Thymus (tissue), 14 donors: ENCODE measurements at places on chromosomes 4 and X.

DNA sequence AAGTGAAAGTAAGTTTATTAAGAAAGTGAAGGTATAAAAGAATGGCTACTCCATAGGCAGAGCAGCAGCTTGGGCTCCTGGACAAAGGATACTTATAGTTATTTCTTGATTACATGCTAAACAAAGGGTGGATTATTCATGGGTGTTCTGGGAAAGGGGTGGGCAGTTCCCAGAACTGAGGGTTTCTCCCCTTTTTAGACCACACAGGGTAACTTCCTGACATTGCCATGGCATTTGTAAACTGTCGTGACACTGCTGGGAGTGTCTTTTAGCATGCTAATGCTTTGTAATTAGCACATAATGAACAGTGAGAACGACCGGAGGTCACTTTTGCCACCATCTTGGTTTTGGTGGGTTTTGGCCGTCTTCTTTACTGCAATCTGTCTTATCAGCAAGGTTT is 557.6 kb downstream of the SPRY1 start:
- no peak for DNase-seq

GRCh38 chr4:52576326-52576725 is 82.8 kb downstream of the USP46 start:
- DNase-seq = no peak

GRCh38 chrX:96126182-96126581 is 558.5 kb upstream of the DIAPH2 start:
- DNase-seq = no peak

GRCh38 chrX:8873956-8874355 is 72.8 kb upstream of the FAM9A start:
- no peak for DNase-seq

DNA sequence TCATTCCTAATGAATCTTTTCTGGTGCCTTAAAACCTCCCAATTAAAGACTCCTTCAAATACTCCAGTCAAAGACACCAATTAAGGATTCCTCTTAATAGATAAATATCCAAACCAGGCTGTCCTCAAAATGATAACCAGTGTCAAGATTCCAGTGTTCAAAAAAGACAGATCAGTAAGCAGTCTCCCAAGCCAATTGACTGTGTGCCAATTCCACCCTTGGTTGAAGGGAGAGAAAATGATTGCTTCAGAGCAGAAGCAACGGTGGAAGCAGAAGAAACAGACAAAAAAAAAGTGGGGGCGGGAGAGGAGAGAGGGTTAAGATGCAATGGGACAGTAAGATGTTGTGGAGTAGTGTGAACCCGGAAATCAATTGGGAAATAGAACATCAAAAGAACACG is 216.0 kb upstream of the FTHL17 start:
- no peak for DNase-seq

DNA sequence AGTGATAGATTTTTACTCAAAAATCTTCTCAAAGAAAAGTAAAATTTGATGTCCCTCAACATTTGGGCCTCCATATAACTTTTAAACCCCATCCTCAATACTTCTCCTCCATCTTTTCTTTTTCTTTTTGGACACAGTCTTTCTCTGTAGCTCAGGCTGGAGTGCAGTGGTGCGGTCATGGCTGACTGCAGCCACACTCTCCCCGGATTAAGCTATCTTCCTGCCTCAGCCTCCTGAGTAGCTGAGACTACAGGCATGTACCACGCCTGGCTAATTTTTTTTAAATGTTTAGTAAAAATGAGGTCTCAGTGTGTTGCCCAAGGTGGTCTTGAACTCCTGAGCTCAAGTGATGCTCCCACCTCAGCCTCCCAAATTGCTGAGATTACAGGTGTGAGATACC is 33.1 kb downstream of the KDM6A start:
- no peak for DNase-seq

DNA sequence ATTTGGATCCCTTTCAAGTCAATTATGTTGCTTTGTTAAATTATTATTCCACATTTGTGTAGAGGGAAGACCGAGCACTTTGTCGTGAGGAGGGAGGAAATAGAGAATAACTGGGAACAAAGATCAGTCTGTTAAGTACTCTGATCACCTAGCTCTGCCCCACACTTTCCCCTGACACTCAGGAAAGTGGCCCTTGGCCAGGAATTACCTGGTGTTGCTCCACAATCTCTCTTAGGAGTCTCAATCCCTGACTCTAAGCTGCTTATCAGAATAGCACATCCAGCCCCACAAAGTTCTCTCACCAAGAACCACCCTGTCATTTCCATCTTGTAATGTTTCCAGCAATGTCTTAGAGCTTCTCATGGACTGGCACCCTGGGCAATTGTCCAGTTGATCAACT is 83.8 kb upstream of the BMPR1B start:
- no peak for DNase-seq

DNA sequence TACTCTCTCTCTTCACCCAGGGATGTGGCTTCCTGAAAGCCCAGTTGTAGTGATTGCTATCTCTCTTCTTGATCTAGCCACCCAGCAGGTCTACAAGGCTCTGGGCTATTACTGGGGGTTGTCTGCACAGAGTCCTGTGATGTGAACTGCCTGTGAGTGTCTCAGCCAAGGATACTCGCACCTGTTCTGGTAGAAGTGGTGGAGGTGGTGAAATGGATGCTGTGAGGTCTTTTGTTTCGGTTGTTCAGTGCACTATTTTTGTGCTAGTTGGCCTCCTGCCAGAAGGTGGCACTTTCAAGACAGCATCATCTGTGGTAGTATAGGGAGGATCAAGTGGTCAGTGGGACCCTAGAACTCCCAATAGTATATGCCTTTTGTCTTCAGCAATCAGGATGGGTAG is 268.0 kb downstream of the GABRG1 start:
- no peak for DNase-seq

DNA sequence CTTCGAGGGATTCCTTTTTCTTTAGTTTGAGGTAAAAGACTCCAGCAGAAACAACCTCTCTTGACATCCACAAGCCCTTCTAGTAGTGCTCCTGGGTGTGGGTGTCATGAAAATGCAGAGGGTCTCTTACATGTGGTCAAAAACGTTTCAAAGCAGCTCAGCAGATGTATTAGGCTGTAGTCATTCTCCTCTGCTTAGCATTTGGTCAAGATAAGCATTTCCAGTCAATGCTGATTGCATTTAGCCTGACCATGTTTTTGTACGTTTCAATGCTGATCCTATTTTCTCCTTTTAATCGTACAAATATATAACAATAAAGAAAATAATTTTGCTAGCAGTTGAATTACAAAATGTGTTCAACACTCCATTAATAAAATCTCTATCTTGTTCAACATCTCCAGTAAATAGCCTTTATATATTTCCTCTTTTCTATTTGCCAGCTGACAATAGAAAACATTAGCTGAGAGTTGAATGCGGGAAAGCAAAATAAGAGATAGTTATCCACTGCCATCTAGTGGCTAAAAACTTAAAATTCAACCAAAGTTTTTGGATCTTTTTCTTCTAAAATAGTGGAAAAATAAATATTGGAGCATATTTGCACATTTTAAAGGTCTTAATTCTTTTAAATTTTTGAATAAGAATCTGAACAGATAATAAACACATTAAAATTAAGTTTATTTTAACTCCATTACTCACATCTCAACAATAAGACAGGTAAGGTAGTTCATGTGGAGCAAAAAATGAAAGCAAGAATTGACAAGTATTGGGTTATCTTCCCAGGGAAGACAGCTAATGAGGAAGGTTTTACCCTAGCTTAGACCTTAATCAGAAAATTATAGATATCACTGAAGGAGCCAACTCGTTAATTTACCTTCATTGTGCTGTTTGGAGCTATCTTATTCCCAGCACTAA is 15.2 kb upstream of the PACRGL start:
- DNase-seq = no peak
